ENCODE measurements at places on chromosomes 6 and 20.
A peak's percentile ranks its signal among the peaks of the same experiment; 100 is the strongest.

DNA sequence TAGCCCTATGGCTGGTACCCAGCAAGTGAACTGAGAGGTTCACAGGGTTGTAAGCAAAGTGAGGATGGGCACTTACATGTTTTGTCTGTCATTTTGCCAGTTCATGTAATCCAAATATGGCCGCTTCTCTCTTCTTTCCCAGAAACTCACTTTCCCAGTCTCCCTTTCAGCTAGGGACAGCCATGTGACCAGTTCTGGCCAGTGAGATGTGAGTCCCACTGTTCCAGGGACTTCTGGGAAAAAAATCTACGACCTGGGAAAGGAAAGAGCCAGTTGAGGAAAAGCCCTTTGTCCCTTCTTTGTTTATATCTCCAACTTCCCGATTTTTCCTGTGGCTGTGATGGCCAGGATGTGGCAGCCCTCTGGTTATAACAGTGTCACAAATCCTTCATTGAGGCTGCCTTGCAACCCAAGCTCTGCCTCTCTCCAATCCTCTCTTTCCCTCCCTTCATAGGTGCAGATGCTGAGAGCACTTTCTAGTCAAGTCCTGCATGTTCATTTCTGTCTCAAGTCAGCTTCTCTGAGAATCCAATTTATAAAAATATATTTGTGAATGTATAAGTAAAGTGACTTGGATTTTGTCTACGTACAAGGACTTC lies 148.6 kb upstream of the ZFP64 start:
- DNase-seq: no peak

DNA sequence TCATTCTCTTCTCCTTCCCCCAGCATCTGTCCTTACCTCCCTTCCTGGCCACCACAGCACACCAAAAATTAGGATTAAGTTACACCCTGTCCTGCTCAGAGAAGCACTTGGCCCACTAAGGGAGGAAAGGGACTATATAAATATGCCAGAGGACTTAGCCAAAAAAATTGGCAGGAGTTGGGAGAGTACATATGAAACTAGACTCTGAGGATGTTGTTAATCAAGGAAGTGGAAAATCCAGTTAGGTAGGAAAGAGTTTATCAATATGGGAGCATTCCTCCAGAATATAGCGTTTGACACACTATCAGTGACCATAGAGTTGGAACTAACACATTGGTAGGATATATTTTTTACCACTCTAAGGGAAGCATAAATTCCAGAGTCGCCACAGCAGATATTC lies 57.3 kb upstream of the TSHZ2 start:
- DNase-seq: no peak

DNA sequence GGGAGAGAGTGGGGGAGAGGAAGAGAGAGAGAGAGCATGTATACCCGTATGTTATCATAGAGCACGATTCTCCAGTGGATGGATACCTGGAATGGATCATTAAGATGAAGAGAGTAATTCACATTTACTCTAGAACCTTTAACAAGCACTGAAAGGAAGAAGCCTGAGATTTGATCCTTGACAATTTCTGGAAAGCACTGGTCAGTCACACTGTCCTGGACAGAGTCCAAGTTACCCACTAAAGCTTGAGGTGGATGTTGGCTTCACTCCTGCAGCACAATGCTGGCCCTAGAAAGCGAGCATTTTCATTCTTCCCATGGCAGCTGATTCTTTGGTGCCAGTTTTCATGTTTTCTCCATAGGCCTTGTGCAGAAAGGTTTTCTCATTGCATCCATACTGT lies 25.6 kb downstream of the NFYA start:
- no peak for DNase-seq

GRCh38 chr6:71533939-71534379 lies 245.3 kb downstream of the OGFRL1 start:
- DNase-seq: no peak

DNA sequence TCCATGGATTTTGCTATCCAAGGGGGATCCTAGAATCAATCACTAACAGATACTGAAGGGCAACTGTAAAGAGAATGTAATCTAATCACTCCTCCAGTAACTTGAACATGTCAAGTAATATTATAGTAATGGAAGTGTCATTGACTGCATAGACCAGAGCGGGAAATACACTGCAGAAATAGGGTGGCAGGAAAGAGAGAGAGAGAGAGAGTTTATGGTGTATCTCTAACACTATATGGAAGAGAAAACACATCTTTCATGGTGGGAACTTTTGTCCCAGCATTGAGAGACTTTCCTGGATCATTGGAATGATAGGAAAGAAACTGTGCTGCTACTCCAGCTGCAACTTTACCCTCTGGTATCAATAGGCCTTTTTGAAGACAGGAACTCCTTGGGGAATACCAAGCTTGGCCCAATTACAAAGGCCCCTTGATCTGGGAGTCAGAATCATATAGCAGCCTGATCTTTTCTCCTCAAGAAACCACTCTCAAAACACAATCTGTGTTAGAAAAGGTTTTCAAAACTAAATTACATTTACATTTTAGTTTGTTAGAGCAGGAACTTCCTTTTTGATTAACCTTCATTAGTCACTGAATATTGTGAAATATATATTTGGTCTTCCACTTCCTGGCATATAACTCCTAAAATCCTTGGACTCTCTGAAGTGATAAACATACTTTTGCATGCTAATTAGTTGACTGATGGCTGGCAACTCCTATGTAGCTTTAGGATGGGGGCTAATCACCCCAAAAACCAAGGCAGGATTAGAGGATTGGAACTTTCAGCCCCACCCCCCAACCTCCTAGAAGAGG lies 29.5 kb upstream of the RNGTT start:
- DNase-seq: no peak

- DNase-seq: peak; percentile 47
Measured at GRCh38 chr20:57263801-57264792, 2.3 kb downstream of the BMP7 start.

- no peak for DNase-seq
Measured at GRCh38 chr6:128710315-128710714, 172.6 kb upstream of the LAMA2 start.

GRCh38 chr6:169859978-169860703 lies 108.7 kb downstream of the ERMARD start:
- DNase-seq: no peak

- DNase-seq: no peak
Measured at GRCh38 chr6:7730784-7731227, 4.9 kb downstream of the BMP6 start.

DNA sequence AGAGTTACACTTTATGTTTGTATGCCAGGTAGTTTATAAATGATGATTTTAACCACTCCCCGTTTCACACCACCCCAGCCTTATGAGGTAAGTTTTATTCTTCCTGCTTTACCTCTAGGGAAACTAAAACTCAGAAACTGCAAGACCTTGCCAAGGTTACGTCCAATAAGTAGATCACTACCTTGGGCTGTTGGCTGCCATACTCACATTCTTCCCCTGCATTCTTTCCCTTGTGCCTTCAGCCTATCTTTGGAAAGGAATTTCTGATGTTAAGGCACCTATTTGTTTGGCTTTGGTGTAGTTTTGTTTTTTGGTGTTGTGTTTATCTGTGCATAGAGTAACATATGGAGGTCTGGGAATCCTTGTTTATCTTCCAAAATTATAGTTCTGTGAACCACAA lies 122.1 kb downstream of the UST start:
- no peak for DNase-seq

GRCh38 chr6:163572612-163573011 lies 158.1 kb downstream of the QKI start:
- DNase-seq: no peak

DNA sequence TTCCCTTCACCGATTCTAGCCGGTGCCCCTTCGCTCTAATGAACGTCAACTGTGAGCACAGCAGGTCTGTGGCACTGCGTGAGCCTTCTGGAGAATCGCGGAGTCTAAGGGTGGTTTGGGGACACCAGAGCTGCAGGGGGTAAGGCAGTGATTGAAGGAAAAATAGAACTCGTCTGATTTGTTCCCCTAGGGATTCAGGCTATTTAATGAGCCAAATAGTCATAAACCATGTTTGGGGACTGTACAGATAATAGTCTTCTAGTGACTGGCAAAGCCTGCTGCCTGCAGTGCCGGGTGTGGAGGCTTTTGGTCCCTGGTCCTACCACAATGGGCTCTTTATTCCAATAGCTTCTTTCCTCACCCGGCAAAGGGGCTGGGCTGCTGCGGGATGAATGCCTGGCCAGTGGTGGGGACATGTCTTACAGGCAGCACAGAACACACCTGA lies 11.1 kb upstream of the NTSR1 start:
- DNase-seq: peak; percentile 3

All from left ventricle myocardium superior (tissue), 1 donor.